AG08395 (cell line): ENCODE measurements at places on chromosomes 2 and 18.

GRCh38 chr2:233079473-233079877 is 19.3 kb downstream of the INPP5D start:
- no peak for DNase-seq

GRCh38 chr2:104023765-104024164 is 830.1 kb upstream of the POU3F3 start:
- DNase-seq = no peak

DNA sequence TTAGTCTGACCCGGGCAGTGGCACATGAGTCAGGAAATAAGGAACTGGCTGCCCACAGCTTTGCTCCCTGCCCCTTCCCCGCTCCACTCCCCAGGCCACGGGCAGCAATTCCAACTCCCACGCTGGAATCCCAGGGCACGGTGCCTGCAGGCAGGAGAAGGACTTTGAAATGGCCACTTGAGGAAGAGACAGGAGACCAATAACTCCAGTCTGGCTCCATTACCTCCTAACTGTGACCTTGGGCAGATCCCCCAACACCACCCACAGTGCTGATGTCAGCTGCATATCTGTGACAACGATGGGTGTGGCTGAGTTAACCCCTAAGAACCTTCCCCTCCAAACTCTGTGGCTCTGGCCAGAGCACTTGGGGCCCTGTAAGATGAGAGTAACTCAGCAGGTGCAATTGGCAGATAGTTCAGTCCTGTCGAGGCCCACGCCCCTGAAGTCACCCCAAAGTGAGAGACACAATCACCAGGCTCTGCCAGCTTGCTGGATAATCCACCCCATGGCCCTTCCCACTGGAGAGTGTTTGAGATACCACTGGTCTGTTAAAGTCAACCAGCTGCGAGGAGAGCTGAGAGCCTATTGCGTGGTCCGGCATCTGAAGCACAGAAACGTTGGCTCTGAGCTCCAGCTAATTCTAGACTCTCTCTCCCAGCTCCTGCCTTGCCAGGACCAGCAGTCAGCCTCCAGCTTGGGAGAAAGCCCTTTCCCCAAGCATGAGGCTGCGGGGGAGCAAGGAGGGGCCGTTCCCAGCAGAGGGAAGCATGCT is 175.2 kb downstream of the TNS1 start:
- peak; percentile 28 for DNase-seq

DNA sequence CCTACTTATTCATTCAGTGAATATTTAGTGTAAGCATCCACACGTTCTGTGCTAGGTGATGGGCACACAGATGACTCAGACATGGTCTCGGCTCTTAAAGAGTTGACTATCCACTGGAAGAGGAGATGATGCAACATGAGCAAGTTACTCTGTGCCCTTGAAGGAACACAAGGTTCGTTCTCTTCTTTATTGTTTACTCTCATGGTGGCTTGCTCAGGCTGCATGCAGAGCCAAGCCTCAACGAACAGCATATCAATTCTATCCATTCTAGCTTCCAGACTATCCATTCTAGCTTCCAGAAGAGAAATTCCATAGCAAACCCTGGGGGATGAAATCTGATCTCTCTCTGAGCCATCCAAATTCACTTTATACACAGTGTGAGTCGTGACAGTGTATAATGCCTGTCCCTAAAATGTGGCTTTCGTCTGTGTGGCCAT is 68.1 kb upstream of the CTAGE1 start:
- DNase-seq = peak; percentile 33

- peak; percentile 81 for DNase-seq
These were observed at the start of gene ACKR3 for GRCh38 chr2:236569573-236569973. Gene ACKR3, plus strand, starts transcription at chr2:236569825. Its CDS starts 10,641 bp downstream, at chr2:236580466.
